ENCODE measurements at places on chromosomes 13 and 19. TPM values are rescaled to one million over a fixed set of nuclear protein-coding genes. Genes with fewer than 3 reads are reported as not detected.

IL12RB1 gene
- 69.9 TPM for total RNA-seq

TMEM190 gene
- not detected for total RNA-seq

KLK2 gene
- total RNA-seq = 0.29 TPM

SERP2 gene
- not detected for total RNA-seq

PLEKHA4 gene
- 2.2 TPM for total RNA-seq

DNA sequence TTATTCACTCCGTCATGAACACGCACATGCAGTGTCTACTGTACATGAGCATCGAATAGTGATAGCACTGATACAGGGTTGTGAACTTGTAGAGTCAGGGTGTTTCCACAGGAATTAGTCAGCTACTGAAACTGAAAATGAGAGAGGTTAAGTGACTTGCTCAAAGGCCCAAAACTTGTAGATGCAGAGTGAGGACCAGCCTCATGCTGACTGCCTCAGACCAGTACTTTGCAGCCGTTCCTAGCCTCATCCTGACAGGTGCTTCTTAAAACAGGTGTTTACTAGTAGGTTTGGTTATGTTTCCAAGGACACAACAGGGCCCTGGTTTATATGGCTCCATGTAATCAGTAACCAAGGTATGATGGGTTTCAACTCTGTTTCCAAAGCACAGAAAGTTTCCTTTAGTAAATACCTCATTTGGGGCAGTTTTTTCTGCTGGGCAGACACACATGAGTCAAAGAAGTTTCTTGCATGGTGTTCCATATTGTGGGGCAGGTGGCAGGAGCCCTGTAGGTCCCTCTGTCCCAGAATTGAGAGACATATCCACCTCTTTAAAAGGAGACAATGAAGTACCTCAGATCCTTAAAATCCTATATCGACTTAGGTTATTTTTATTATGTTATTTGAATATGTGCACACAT lies 16.0 kb downstream of the FGF9 start:
- H3K4me3 ChIP-seq = no peak overlapping the region
- peak overlapping the region; percentile 54 for H3K27ac ChIP-seq
- peak; percentile 64 for DNase-seq
- peaks cover 20% of the 10 kb centered on the region for H3K4me1 ChIP-seq

DNA sequence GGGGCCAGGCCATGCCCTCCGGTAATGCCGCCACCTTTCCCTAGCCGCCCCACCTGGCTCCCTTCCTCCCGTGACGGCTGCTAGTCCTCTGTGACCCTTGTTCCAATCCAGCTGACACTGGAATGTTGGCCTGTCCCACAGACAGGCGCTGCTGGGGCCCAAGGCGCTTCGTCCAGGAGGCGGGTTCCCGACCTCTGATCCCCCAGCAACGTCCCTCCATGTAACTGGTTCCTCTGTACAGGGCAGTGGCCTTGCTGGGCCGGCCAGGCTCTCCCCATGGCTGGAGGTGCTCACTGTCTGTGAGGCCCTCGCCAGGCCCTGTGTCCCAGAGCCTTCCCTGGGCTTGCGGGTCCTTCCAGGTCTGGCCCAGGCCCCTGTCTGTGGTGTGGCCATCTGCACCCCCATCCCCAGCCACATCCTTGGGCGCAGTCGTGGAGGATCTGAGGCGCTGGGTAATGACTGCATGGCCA lies 6.8 kb upstream of the GRIN3B start:
- peaks cover 8% of the 10 kb centered on the region for H3K36me3 ChIP-seq
- H3K4me1 ChIP-seq = peaks cover 27% of the 10 kb centered on the region
- no peak for DNase-seq
- H3K27ac ChIP-seq = no peak overlapping the region
- H3K27me3 ChIP-seq = peaks cover 19% of the 10 kb centered on the region

GRCh38 chr13:106275446-106276032 lies 259.9 kb downstream of the EFNB2 start:
- H3K36me3 ChIP-seq = no peaks in the 10 kb centered on the region
- no peaks in the 10 kb centered on the region for H3K4me1 ChIP-seq
- H3K27me3 ChIP-seq = no peaks in the 10 kb centered on the region
- no peak overlapping the region for H3K27ac ChIP-seq

GRCh38 chr19:34337739-34338138 lies 27.3 kb upstream of the GPI start:
- H3K27me3 ChIP-seq = no peaks in the 10 kb centered on the region
- H3K36me3 ChIP-seq = peaks cover 12% of the 10 kb centered on the region

- H3K4me1 ChIP-seq = peaks cover 20% of the 10 kb centered on the region
- H3K36me3 ChIP-seq = peaks cover 49% of the 10 kb centered on the region
- no peaks in the 10 kb centered on the region for H3K27me3 ChIP-seq
- no peak overlapping the region for H3K27ac ChIP-seq
- no peak for DNase-seq
- no peak overlapping the region for H3K4me3 ChIP-seq
These were observed 5.6 kb downstream of the MAN2B1 start for GRCh38 chr19:12660980-12661379.

DNA sequence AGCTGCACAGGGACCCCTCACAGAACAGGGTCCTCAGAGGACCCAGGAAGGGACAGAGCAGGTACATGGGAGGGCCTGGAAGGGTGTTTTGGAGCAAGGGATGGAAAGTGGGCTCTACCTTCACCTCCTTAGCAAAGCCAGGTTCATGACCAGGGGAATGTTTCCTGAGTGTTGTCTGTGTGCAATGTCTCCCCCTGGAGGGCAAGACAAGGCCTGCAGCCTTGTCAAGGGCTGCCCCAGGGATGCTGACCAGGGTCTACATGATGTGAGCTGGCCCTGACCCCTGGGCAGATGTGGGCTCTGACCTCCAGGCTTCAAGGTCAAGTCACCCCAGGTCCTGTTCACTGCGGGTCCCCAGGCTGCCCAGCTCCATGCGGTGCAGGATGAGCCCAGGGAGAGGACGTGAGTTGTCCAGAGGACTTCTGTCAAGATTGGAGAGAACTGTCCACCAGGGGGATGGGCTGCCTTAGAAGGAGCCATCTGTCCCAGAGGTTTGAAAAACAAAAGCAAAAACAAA lies 1.0 kb upstream of the CEACAM1 start:
- DNase-seq = peak; percentile 83
- peaks cover 8% of the 10 kb centered on the region for H3K36me3 ChIP-seq
- H3K4me1 ChIP-seq = peaks cover 48% of the 10 kb centered on the region
- peaks cover 4% of the 10 kb centered on the region for H3K27me3 ChIP-seq
- H3K4me3 ChIP-seq = peak overlapping the region; percentile 76

All from activated CD8-positive, alpha-beta memory T cell treated with anti-CD3 and anti-CD28 coated beads, Interleukin-2, amount 10 ng/mL, durations not matched to agents 7 days and 5 days (primary cell).